ENCODE measurements at places on chromosomes 2 and 18. TPM values are rescaled to one million over a fixed set of nuclear protein-coding genes. Genes with fewer than 3 reads are reported as not detected.

RBM44 gene
- 0.23 TPM for total RNA-seq

CHRND gene
- total RNA-seq: not detected

DLGAP1 gene
- not detected for total RNA-seq

ASXL3 gene
- total RNA-seq: not detected

CASP8 gene
- total RNA-seq: 35.2 TPM

TEX51 gene
- total RNA-seq: not detected

LIMS3 gene
- total RNA-seq: 1.5 TPM

ITPRIPL1 gene
- not detected for total RNA-seq

SATB2 gene
- 22.2 TPM for total RNA-seq

GNLY gene
- total RNA-seq: not detected

SOX11 gene
- total RNA-seq: not detected

PARD3B gene
- 11.6 TPM for total RNA-seq

LRP1B gene
- total RNA-seq: not detected

DNA sequence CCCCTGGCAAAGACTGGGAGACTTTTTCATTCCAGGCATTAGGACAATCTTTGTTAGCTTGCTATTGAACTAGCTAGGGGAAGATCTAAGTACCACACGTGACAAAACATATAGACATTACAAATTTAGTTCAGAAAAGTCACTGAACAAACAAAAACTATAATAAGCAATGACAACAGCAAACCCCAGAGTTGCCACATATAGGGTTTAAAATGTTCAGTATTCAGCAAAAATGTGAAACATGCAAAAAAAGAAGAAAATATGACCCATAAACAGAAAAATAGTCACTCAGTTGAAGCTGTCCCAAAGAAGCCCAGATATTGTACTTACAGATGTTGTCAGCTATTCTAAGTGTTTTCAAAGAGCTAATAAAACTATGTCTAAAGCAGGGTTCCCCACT lies 431.1 kb upstream of the CDH2 start:
- H3K27ac ChIP-seq: no peak overlapping the region
- no peak overlapping the region for H3K4me3 ChIP-seq
- no peaks in the 10 kb centered on the region for H3K36me3 ChIP-seq
- no peaks in the 10 kb centered on the region for H3K4me1 ChIP-seq
- DNase-seq: no peak
- no peaks in the 10 kb centered on the region for H3K27me3 ChIP-seq

- no peaks in the 10 kb centered on the region for H3K27me3 ChIP-seq
- peaks cover 19% of the 10 kb centered on the region for H3K4me1 ChIP-seq
- no peak for DNase-seq
- no peak overlapping the region for H3K4me3 ChIP-seq
Observed at GRCh38 chr2:133374781-133375180, 193.5 kb downstream of the NCKAP5 start.

DNA sequence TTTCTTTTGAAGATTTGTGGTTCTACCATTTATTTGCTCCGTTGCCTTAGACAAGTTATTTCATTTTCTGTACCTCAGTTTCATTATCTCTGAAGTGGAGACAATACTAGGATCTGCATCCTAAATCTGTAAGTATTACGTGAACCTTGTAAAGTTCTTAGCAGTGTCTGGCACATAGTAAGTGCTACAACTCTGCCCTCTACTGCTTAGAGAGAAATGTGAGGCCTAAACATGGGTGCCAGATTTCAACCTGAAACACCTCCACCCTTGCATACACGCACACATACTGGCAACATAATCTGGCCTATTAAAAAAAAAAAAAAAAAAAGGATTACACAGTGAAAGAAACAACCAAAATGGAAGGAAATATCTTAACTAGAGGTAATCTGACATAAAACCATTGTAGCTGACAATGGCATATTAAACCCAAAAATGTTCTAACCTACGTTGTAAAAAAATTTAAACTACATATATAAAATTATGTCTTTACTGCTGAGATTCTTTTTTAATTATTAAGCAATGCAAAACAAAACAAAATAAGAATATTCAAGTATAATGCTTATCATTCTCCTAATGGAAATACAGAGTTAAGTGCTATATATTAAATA lies 132.6 kb downstream of the MAP2 start:
- no peak overlapping the region for H3K27ac ChIP-seq
- no peaks in the 10 kb centered on the region for H3K4me1 ChIP-seq
- no peaks in the 10 kb centered on the region for H3K27me3 ChIP-seq

DNA sequence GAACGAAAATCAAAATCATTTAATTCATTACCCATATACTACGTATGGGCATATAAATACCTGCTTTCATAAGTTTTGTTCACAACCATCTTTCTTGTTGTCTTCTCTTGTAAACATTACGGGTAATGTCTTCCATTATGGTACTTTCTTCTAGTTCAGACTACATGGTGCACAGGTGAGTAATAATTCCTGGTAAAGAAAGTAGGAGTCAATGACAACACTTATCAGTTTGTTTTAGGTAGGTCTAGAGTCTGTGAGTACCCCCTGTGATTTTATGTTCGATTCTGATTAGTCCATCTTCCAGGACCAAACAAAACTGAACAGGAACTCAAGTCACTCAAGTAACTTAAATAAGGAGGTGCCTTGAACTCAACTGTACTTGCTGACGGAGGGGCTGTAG lies 25.2 kb upstream of the CTLA4 start:
- H3K27me3 ChIP-seq: peaks cover 46% of the 10 kb centered on the region
- no peaks in the 10 kb centered on the region for H3K4me1 ChIP-seq
- no peak for DNase-seq
- no peak overlapping the region for H3K4me3 ChIP-seq
- H3K36me3 ChIP-seq: no peaks in the 10 kb centered on the region

GRCh38 chr18:58544179-58544578 lies 84.7 kb downstream of the ALPK2 start:
- H3K4me3 ChIP-seq: no peak overlapping the region
- H3K27ac ChIP-seq: no peak overlapping the region
- no peaks in the 10 kb centered on the region for H3K36me3 ChIP-seq
- no peak for DNase-seq
- no peaks in the 10 kb centered on the region for H3K27me3 ChIP-seq
- H3K4me1 ChIP-seq: peaks cover 33% of the 10 kb centered on the region

DNA sequence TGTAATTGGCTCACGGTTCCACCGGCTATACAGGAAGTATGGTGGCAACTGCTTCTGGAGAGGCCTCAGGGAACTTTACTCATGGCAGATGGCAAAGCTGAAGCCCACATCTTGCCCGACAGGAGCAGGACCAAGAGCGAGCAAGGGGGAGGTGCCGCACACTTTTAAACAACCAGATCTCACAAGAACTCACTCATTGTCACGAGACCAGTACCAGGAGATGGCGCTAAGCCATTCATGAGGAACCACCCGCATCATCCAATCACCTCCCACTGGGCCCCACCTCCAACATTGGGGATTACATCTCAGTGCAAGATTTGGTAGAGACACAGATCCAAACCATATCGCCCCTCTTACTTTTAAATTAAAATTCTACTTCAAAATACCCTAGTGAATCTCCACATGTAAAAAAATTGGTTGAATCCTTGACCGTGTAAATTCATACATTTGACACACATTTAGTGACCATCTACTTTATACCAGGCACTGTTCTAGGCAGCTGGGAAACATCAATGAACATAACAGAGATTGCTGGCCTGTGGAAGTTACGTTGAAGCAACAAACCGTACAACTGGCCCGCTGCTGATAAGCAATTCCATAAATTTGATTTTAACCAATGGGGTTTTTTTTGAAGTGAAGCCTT lies 87.6 kb downstream of the ALPK2 start:
- no peaks in the 10 kb centered on the region for H3K27me3 ChIP-seq
- peaks cover 33% of the 10 kb centered on the region for H3K4me1 ChIP-seq
- H3K27ac ChIP-seq: peak overlapping the region; percentile 85
- DNase-seq: peak; percentile 72

- no peaks in the 10 kb centered on the region for H3K36me3 ChIP-seq
- no peak for DNase-seq
- no peaks in the 10 kb centered on the region for H3K4me1 ChIP-seq
- peaks cover 11% of the 10 kb centered on the region for H3K27me3 ChIP-seq
Observed at GRCh38 chr18:42533616-42534015, 578.6 kb downstream of the PIK3C3 start.

GRCh38 chr2:132974467-132975095 lies 304.6 kb upstream of the LYPD1 start:
- H3K27ac ChIP-seq: no peak overlapping the region
- no peak overlapping the region for H3K4me3 ChIP-seq
- no peaks in the 10 kb centered on the region for H3K4me1 ChIP-seq
- DNase-seq: no peak
- H3K27me3 ChIP-seq: no peaks in the 10 kb centered on the region
- no peaks in the 10 kb centered on the region for H3K36me3 ChIP-seq

GRCh38 chr2:19648583-19648982 lies 253.2 kb downstream of the TTC32 start:
- peak overlapping the region; percentile 98 for H3K27ac ChIP-seq
- peak; percentile 97 for DNase-seq
- peaks cover 34% of the 10 kb centered on the region for H3K4me1 ChIP-seq
- H3K36me3 ChIP-seq: no peaks in the 10 kb centered on the region
- no peak overlapping the region for H3K4me3 ChIP-seq

- H3K36me3 ChIP-seq: no peaks in the 10 kb centered on the region
- no peaks in the 10 kb centered on the region for H3K27me3 ChIP-seq
- no peaks in the 10 kb centered on the region for H3K4me1 ChIP-seq
- H3K4me3 ChIP-seq: no peak overlapping the region
- no peak overlapping the region for H3K27ac ChIP-seq
Observed at GRCh38 chr2:3610881-3611505, 16.1 kb downstream of the COLEC11 start.

- H3K36me3 ChIP-seq: no peaks in the 10 kb centered on the region
- DNase-seq: no peak
- H3K27ac ChIP-seq: no peak overlapping the region
- no peaks in the 10 kb centered on the region for H3K4me1 ChIP-seq
- H3K4me3 ChIP-seq: no peak overlapping the region
Observed at GRCh38 chr2:65477590-65477989, 45.2 kb upstream of the SPRED2 start.

DNA sequence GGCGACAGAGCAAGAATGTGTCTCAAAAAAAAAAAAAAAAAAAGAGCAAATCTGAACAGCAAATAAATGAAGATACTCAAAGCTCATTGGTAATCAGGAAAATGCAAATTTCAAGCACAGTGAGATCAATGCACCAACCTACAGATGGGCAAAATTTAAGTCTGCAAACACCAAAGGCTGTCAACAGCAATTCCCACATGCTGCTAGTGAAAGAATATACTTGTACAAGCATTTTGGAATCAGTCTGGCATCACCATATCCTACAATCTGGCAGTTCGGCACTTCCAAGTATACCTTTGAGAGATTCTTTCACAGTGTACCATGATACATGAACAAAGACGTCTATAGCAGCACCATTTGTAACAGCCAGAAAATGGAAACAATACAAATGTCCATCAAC lies 4.1 kb downstream of the HDHD2 start:
- H3K27ac ChIP-seq: no peak overlapping the region
- H3K4me1 ChIP-seq: peaks cover 27% of the 10 kb centered on the region
- H3K27me3 ChIP-seq: no peaks in the 10 kb centered on the region
- no peak overlapping the region for H3K4me3 ChIP-seq
- no peak for DNase-seq

DNA sequence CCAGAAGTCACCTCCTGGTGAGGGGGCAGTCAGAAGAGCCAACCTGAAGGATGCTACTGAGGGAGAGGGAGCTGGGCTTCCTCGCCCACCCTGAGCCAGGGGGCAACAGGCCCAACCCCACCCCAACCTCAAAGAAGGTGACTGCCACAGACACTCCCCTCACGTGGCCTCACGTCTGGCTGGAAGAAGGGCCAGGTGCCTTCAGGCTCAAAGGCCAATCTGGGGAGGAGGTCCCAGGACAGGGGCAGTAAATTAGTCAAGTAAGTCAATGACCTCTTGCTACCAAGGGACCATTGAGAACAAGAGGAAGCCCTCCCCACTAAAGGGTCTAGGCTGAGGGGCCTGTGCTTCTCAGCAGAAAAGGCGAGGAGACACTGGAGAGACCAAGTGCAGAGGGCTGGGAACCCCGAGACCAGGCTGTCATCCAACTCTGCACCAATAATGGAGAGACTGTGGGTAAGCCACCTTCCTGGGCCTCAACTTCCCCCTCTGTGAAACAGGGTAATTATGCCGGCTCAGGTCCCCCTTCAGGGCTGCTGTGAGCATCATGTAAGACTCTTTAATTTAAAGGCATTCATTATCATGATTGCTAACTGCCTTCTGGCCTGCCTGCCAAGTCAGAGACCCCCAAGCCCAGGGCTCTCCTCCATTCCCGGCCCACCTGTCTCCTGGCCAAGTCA lies 20.2 kb upstream of the TNS1 start:
- no peak overlapping the region for H3K4me3 ChIP-seq
- no peaks in the 10 kb centered on the region for H3K36me3 ChIP-seq
- no peak overlapping the region for H3K27ac ChIP-seq
- no peaks in the 10 kb centered on the region for H3K27me3 ChIP-seq

- no peaks in the 10 kb centered on the region for H3K36me3 ChIP-seq
- no peak overlapping the region for H3K4me3 ChIP-seq
Observed at GRCh38 chr18:10265560-10266333, 188.7 kb upstream of the APCDD1 start.

DNA sequence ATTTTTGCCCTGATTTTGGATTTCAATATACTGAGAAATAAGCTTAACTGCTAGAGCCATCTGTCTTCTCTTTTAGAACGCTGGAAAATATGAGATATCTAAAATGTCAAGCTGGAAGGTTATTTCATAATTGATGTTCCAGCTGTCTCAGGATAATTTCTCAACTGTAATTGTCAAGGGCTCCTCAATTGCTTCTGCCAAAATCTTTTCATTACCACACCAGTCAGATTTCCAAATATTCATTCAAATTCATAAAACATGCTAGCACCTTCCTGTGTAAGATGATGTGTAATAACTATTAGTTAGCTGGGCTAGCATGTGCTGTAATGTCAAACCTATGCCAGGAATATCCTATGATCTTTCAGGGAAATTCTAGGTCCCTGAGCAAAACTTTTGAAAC lies 88.1 kb downstream of the TNFRSF11A start:
- H3K36me3 ChIP-seq: no peaks in the 10 kb centered on the region
- H3K27ac ChIP-seq: no peak overlapping the region
- no peak for DNase-seq
- peaks cover 4% of the 10 kb centered on the region for H3K4me1 ChIP-seq
- H3K4me3 ChIP-seq: no peak overlapping the region

- H3K27me3 ChIP-seq: peaks cover 64% of the 10 kb centered on the region
- H3K4me3 ChIP-seq: no peak overlapping the region
- peaks cover 7% of the 10 kb centered on the region for H3K4me1 ChIP-seq
Observed at GRCh38 chr2:1862608-1863280, 118.4 kb upstream of the PXDN start.

DNA sequence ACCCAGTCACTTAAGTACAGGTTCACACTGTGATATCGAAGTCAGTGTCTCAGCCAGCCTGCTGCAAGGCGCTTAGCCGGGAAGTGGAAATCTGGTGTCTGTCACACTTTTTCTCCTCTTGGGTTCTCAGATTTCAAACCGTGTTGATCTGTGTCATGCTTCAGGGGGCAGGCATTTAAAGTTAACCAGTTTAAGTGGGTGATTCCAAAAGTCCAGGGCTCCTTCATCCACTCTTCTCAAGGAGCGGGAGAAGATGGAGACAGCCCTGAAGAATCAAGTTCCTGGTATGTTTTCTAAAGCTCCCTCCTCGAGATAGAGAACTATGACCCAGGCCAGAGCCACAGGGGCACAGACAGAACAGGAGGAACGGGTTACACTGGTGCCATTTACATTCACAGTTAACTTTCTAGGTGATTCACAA lies 331.7 kb downstream of the GBX2 start:
- H3K4me1 ChIP-seq: no peaks in the 10 kb centered on the region
- DNase-seq: no peak
- peaks cover 8% of the 10 kb centered on the region for H3K36me3 ChIP-seq
- no peaks in the 10 kb centered on the region for H3K27me3 ChIP-seq

GRCh38 chr2:143548032-143548431 lies 418.8 kb downstream of the ARHGAP15 start:
- no peak overlapping the region for H3K4me3 ChIP-seq
- DNase-seq: no peak
- H3K27me3 ChIP-seq: no peaks in the 10 kb centered on the region
- no peaks in the 10 kb centered on the region for H3K36me3 ChIP-seq
- H3K27ac ChIP-seq: no peak overlapping the region
- H3K4me1 ChIP-seq: no peaks in the 10 kb centered on the region

Data from MCF 10A (cell line).